Left ventricle myocardium inferior (tissue), 1 donor: ENCODE measurements at places on chromosomes 5 and 9. TPM values are rescaled to one million over a fixed set of nuclear protein-coding genes. Genes with fewer than 3 reads are reported as not detected.

The IDNK gene
- 3.5 TPM for total RNA-seq

The ACTBL2 gene
- not detected for total RNA-seq

DNA sequence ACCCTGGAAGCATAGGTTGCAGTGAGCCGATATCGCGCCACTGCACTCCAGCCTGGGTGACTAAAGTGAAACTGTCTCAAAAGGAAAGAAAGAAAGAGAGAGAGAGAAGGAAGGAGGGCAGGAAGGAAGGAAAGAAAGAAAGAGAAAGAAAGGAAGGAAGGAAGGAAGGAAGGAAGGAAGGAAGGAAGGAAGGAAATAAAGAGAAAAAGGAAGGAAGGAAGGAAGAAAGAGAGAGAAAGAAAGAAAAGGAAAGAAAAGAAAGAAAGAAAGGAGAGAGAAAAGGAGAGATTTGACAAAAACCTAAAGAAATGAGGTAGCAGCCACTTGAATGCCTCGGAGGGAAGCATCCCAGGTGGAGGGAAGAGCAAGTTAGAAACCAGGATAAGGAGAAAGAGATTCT, 44.6 kb downstream of the MSX2 start:
- no peaks in the 10 kb centered on the region for H3K36me3 ChIP-seq
- no peak overlapping the region for H3K4me3 ChIP-seq
- H3K27me3 ChIP-seq = peaks cover 56% of the 10 kb centered on the region
- no peak for DNase-seq
- no peaks in the 10 kb centered on the region for H3K4me1 ChIP-seq

DNA sequence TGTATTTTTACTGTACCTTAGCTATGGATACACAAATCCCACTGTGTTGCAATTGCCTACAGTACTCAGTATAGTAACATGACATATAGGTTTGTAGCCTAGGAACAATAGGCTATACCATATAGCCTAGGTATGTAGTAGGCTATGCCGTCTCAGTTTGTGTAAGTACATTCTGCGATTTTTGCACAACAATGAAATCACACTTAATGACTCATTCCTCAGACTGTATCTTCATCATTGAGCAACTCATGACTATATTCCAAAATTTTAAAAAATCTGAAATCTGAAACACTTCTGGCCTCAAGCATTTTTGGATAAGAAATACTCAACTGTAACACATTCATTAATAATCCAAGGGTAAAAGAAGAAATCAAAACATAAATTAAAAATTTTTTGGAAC, 666.8 kb upstream of the GRAMD2B start:
- DNase-seq = no peak
- no peaks in the 10 kb centered on the region for H3K27me3 ChIP-seq
- no peak overlapping the region for H3K4me3 ChIP-seq
- no peaks in the 10 kb centered on the region for H3K4me1 ChIP-seq
- H3K36me3 ChIP-seq = no peaks in the 10 kb centered on the region

GRCh38 chr9:18585996-18586395, 112.0 kb downstream of the ADAMTSL1 start:
- no peaks in the 10 kb centered on the region for H3K4me1 ChIP-seq
- no peak for DNase-seq
- no peaks in the 10 kb centered on the region for H3K36me3 ChIP-seq
- H3K4me3 ChIP-seq = no peak overlapping the region

DNA sequence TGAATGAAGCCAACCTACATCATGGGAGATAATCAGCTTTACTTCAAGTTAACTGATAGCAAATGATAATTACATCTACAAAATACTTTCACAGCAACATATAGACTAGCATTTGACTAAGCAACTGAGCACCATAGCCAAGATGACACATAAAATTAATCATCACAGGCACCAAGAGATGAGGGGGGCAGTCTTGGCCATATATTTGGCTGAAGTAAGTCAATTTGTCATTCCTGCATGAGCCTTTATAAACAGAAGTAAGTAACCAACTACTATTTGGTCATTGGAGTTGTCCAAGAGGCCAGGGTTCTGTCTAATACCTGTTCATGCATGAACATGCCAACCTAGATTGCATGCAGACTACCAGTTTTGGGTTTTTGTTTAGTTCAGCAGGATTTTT, 53.6 kb downstream of the PDCD1LG2 start:
- H3K4me3 ChIP-seq = no peak overlapping the region
- H3K36me3 ChIP-seq = peaks cover 4% of the 10 kb centered on the region
- H3K27me3 ChIP-seq = no peaks in the 10 kb centered on the region
- peaks cover 4% of the 10 kb centered on the region for H3K4me1 ChIP-seq
- H3K27ac ChIP-seq = no peak overlapping the region
